ENCODE measurements at places on chromosomes 3 and 15.

DNA sequence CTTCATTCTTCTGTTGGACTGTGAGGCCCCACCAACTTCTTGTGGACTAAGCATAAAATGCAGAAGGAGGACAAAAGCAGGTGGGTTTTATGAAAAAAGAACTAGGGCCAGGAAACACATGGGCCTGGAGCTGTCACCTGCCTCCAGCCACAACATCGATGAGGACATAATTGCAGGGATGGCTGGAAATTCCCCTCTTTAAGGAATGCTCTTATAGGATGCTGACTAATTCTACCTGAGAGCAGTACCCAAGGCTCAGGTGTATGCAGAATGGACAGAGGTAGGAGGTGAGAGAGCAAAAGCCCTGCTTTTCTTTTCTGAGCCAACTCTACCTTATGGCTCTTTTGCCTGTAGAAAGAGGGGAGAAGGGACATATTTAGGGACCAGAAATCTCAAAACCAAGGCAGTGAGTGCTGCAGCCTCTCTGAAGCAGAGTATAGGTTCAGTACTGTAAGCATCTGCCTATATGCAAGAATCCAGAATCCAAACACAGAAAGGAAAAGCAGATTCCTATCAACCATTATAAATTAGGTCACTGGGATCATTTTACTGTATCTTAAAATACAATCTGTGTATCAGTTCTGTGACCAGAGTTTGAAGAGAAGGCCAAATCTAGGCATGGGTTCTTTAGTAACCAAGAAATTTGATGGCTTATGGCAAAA is 205.3 kb upstream of the WNT5A start:
- DNase-seq, result no peak

DNA sequence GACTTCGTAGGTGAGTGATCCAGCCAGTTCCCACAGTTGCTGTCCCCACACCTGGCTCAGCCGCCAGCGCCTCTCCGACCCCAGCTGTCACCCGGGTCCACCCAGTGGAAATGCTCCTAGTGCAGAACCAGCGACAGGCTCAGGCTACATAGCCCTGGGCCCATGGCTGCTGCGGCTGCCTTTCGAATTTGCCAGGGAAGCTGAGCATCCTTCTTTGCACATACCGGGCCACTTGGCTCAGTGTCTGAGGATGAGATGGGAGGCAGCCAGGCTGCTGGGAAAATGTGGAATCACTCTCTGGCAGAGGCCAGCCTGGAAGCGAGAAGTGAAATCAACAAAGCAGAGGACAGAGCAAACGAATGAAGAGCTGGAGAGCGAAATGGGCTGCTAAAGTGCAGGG is 80.1 kb downstream of the ST8SIA2 start:
- DNase-seq, result no peak

- no peak for DNase-seq
These were observed 29.2 kb downstream of the AP3B2 start for GRCh38 chr15:82680200-82681102.

DNA sequence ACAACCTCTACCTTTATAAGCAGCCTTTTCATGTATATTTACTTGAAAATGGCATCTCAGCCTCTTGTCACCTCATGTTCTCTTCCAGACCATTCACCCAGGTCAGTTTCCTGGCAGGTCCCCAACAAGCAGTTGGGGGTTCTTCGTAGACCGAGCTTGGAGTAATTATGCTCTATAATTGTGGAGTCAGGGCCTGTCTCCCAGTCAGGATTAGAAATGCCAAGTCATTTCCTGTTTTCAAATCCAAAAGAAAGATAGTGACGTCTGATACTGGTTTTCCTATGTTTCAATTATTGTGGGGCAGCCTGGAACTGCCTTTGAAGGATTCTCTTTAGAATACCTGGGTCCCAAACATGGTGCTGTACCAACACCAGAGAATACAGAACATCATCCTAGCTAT is 430.6 kb downstream of the MECOM start:
- DNase-seq, result no peak

- no peak for DNase-seq
These were observed 36.2 kb downstream of the GABRB3 start for GRCh38 chr15:26736502-26737248.

- DNase-seq, result no peak
These were observed 56.0 kb upstream of the TASOR start for GRCh38 chr3:56739036-56739435.

DNA sequence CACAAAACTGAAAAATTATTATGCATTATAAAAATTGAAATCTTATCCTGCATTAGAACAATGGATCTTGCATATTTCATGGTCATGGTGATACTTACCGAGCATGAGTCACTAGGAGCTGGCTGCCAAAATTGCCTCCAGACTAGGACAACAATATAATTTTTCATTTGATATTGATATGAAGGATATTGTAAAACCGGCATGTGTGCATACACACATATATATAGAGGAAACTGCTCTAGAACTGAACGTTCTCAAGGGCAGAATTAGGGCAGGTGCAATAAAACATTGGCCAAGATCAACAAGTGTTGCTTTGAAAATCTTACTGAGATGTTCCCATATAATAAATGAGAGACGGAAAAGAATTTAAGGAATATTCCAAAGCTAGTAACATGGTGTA is 319.4 kb upstream of the POU1F1 start:
- DNase-seq, result no peak

- no peak for DNase-seq
These were observed 120.7 kb downstream of the ANP32A start for GRCh38 chr15:68699881-68700454.

- no peak for DNase-seq
These were observed 35.0 kb downstream of the LPP start for GRCh38 chr3:188188911-188189310.

GRCh38 chr3:72319194-72320094 is 528.8 kb downstream of the SHQ1 start:
- DNase-seq, result no peak

- no peak for DNase-seq
These were observed 139.7 kb downstream of the CD47 start for GRCh38 chr3:107951126-107951525.

DNA sequence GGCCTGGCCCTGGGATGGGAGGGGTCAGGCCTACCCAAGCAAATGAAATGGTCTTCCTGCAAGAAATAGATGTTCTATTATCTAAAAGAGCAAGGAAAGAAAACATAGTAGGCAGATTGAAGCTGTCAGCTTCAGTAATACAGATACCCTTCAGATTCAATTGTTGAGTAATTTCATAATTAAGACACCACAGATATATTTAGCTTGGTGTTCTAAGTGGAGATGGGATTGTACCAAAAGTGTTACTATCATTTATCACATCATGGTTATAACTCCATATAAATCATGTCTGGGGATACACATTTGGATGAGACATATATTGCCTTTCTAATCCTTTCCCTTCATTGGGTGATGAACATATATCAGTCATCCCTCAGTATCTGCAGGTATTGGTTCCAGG is 41.9 kb upstream of the FAH start:
- no peak for DNase-seq

GRCh38 chr3:169552533-169552932 is 111.0 kb downstream of the MECOM start:
- DNase-seq, result no peak

DNA sequence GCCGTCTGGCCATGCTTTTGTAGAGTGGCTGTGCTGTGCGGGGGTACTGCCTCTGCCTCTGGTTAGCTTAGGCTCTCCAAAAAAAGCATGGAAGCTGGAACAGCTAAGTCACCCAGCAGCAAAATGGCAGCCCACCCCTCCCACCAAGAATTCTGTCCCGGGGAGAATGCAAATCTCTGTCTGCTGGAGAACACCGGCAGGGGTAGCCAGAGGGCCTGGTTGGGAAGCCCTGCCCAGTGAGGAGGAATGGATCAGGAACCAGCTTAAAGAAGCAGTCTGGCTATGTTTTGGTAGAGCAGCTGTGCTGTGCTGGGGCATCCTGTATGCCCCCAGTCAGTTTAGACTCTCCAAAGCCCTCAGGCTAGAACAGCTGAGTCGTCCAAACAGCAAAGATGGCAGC is 56.2 kb upstream of the PTPRG start:
- no peak for DNase-seq

DNA sequence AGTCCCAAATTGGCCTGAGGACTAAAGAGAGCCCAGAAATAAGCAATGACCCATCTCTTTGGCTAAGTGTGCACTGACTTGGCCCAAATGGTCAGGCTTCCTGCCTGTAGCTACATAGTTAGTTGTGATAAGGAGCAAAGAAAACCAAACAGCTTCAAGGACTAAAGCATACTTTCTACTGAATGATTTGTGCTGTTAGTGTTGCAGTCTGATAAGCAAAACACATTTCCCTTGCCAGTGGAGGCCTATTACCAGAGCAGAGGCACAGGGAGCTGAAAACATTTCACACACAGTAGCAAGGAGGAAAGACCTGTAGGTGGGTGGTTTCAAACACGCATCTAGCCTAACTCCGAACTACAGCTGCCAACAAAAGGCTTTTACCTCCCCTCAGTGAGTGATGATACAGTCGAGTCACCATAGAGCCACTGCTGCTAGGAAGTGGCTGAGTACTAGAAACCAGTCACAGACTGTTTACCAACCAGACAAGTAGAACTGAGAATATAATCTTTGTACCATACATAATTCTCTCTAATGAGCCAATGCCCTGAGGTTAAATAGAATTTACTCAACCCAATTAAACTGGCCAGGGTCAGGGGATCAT is 222.3 kb upstream of the THBS1 start:
- DNase-seq, result no peak

GRCh38 chr3:52036829-52037228 is 19.5 kb downstream of the DUSP7 start:
- no peak for DNase-seq

DNA sequence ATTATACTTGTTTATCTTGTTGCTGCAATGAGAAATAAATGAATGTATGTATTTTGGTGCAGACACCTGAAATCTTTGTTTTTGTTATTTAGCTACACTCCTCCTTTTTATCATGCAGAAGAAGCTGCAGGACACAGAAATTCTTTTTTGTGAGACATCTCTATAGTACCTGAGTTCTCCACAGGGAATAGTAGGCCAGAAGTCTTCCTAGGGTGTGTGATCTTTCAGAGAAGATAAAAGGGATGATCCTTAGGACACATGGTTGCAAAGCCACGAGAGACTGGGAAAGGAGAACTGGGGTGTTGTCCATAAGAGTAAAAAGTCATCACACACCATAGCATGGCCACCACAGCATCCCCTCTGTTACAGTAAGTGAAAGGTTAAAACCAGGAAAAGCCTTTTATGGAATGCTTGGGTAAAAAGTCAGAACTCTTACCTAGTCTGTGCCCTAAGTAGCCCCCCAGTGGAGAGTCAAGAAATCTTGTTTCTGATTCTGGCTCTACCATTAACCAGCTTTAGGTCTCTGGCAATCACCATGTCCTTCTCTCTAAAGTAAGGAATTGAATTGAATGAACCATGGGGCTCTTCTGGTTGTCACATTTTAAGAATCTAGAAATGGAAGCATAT is 31.9 kb upstream of the ADGRG7 start:
- DNase-seq, result no peak

GRCh38 chr15:57769266-57769665 is 62.8 kb downstream of the POLR2M start:
- DNase-seq, result no peak

GRCh38 chr15:69086427-69087204 is 72.1 kb downstream of the NOX5 start:
- DNase-seq, result no peak

- DNase-seq, result no peak
These were observed 49.1 kb downstream of the FBN1 start for GRCh38 chr15:48596415-48596814.

GRCh38 chr3:128466840-128467541 is at the start of gene DNAJB8:
Gene DNAJB8, minus strand, starts transcription at chr3:128466890. Its CDS starts 3,645 bp downstream, at chr3:128463245.
- DNase-seq, result no peak

DNA sequence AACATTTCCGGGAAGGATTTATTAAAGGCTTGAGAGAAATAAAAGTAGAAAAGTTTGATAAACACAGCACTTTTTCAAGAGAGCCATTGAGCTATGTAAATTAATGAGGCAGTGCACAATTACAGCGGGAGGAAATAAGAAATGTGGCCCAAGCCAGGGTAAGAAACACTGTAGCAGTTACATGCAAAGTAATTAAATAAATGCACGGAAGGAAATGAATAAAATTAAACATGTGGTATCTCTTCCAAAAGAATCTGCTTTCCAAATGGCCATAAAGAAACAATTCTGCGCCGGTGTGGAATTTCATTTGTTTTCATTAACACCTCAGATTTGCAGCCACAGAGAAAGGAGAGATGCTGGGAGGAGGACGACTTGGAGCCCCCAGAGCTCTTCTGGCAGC is 35.3 kb downstream of the ZPLD1 start:
- DNase-seq, result no peak

- DNase-seq, result no peak
These were observed 1.5 kb downstream of the ARHGEF3 start for GRCh38 chr3:56800130-56800831.

- DNase-seq, result peak; percentile 45
These were observed 46.5 kb downstream of the CD86 start for GRCh38 chr3:122101646-122102045.

DNA sequence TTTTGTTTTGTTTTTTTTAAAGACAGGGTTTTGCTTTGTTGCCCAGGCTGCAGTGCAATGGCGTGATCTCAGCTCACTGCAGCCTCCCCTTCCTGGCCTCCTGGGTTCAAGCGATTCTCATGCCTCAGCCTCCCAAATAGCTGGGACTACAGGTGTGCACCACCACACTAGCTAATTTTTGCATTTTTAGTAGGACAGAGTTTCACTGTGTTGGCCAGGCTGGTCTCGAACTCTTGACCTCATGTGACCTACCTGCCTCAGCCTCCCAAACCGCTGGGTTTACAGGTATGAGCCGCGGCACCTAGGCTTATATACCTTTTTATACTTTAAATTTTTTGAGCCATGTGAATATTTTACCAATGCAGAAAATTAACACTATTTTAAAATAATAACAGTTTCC is 56.9 kb upstream of the HERC1 start:
- DNase-seq, result no peak

GRCh38 chr3:18086760-18087159 is 338.4 kb downstream of the SATB1 start:
- no peak for DNase-seq

- no peak for DNase-seq
These were observed 35.4 kb upstream of the INO80 start for GRCh38 chr15:41151451-41152005.

- no peak for DNase-seq
These were observed 127.7 kb upstream of the SAMMSON start for GRCh38 chr3:69871868-69872267.

GRCh38 chr3:46887980-46888494 is 10.5 kb downstream of the PTH1R start:
- DNase-seq, result no peak

DNA sequence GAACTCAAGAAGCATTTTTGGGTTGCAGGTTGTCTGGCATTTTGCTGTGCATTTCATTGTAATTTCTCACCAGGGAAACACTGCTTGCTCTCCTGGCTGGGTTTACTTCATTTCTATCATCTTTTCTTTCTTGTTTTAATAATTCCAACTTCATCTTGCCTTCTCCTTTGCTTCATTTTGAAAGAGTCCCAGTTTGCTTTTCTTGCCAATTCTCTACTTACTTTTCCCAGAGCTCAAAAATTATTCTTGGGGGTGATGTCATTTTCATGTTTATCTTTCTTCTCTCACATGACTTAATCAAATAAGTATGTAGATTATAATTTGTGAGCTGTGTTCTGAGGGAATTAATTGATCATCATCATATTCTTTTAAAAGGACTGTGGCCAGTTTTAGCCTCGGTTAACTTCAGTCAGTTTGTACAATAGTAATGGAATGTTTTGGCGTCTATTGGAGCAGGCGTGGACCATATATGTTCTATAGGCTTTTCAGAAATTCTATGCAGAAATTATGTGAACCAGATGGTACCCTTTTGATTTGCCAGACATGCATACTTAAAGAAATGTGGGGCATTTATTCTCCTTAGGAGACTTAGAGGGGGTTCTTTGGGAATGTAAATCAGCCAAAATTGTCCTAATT is 30.1 kb downstream of the SH3GL3 start:
- DNase-seq, result no peak
